Fibroblast of mammary gland (primary cell): ENCODE measurements at places on chromosomes 1 and 21.
A peak's percentile ranks its signal among the peaks of the same experiment; 100 is the strongest.

GRCh38 chr1:222546091-222546490 is 1.8 kb downstream of the HHIPL2 start:
- no peak for DNase-seq

GRCh38 chr1:201375169-201375568 is 2.3 kb downstream of the TNNT2 start:
- DNase-seq, result no peak

DNA sequence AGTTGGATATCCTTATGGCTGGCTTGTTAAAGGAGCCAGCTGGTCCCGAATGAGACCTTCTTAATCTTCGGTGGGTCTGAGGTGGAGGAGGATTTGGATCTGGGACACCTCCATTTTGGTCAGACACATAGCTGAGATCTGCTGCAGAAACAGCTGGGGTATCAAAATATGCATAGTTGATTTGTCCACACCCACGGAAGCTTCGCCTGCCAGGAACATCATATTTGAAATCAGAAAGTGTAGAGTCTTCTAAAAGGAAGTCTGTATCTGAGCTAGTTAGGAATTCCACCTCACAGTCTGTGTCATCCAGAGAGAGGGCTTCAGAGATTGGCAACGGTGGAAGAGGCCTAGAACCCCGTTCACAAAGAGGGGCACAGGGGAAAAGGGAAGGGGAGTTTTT is 12.3 kb downstream of the ERRFI1 start:
- DNase-seq, result peak; percentile 3

DNA sequence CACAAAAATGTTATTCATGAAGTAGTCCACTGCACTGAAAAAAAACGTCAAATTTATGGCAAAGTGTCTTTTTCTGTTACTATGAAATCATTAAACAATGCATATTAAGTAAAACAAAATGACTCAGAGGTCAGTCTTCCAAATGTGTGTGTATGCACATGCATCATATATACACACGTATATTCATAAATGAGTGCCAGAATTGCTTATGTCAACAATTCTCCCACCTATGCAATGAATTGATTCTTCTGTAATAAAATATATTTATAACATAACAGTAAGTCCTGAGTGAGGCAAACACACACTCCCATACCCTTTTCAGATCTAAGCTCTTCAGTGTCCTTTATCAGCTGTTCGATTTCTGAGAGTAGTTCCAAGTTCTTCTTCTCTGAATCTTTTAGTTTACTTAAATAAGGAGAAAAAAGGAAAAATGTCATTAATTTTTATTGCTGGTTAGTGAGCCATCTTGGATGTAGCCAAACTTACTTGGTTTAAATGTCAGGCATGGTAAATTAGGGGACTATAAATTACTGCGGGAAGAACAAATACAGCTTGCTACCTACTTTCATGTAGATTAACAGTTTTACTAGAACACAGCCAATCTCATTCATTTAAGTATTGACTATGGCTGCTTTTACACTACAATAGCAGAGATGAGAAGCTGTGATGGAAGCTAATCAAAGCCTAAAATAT is 131.9 kb downstream of the COQ8A start:
- DNase-seq, result no peak

DNA sequence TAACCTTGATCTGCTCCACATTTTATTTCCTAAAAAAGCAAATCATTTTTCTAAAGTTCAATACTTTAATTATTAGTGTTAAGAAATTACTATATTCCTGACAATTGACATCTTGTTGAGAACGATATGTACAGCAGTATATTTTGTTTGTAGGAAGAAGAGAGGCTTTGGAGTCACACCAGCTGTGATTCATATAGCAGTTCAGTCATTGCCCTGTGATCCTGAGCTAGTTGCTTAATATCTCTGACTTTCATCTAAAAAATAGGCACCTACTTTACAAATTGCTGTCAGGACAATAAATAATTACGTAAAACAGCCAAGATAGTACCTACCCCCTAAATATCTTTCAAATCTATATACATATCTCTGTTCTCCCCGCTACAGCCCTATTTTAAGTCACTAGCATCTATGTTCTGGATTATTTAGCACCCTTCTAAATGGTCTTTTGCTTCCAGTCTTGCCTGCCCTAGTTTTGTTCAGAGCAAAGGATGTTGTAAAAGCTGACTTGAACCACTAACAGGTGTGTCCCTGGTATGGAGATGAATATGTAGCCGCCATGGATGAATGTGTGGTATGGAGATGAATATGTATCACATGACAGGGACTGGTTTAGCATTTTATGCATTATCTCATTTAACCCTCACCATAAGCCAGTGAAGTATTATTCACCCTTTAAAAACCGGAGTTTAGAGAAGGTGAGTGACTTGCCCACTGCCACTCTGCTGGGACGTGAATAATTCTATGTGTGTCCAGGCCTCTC is 42.2 kb downstream of the RNF220 start:
- peak; percentile 66 for DNase-seq

- DNase-seq, result peak; percentile 31
Measured at GRCh38 chr1:67735206-67735605, 50.2 kb downstream of the GADD45A start.

- DNase-seq, result peak; percentile 80
Measured at GRCh38 chr1:23421753-23422240, 2.8 kb downstream of the TCEA3 start.

DNA sequence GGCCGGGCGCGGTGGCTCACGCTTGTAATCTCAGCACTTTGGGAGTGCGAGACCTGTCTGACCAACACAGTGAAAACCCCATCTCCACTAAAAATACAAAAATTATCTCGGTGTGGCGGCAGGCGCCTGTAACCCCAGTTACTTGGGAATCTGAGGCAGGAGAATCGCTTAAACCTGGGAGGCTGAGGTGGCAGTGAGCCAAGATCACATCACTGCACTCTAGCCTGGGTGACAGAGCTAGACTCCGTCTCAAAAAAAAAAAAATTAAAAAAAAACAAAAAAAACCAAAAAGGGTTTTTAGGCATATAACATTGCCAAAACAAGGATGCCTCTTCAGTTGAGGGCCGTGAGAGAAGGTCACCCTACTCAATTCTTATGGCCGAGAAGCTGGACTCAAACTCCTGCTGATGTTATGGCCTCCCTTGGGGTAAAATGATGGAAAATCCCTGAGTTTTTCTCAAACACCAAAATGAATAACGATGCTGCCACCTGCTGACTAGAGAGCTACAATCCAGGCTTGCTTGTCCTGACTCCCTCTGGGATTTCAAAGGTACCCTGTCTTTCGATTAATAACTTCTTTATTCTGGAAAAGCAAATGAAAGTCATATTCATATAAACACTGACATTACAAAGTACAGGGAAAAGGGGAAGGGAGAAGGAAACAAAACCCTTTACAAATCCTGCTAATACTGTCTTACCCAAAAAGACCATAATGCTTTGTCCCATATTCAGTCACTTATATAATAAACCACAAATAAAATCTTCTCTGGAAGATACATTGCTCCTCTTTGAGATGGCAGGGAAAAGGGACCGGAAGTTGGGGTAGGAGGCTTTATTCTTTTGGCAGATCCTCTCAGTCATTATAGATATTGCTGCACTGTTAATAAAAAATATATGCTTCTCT is 10.7 kb downstream of the RAB42 start:
- peak; percentile 85 for DNase-seq

DNA sequence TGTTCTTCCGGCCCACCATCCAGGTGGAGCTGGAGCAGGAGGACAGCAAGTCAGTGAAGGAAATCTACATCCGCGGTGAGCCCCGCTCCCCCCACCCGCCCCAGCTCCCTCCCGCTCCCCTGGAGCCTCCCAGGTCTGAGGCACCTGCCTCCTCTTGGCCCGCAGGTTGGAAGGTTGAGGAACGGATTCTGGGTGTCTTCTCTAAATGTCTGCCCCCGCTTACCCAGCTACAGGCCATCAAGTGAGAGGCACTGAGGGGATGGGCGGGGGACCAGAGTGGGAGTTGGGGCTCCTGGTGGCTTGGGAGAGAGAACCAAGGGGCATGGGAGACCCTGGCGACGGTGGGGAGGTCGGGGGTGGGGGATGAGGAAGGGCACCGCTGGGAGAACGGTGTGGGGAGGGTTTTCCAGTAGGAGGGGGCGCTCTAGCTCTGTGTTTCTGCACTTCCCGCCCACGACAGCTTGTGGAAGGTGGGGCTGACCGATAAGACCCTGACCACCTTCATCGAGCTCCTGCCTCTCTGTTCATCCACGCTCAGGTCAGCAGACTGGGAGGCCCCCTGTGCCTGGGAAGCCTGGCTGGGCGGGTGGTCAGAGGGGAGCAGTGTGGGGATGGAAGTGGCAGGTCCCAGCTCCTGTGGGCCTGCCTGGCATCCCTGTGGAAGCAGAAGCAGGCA is 4.2 kb downstream of the LRRC71 start:
- no peak for DNase-seq

- peak; percentile 73 for DNase-seq
Measured at GRCh38 chr1:23343221-23344110, 618 bp downstream of the HNRNPR start.

DNA sequence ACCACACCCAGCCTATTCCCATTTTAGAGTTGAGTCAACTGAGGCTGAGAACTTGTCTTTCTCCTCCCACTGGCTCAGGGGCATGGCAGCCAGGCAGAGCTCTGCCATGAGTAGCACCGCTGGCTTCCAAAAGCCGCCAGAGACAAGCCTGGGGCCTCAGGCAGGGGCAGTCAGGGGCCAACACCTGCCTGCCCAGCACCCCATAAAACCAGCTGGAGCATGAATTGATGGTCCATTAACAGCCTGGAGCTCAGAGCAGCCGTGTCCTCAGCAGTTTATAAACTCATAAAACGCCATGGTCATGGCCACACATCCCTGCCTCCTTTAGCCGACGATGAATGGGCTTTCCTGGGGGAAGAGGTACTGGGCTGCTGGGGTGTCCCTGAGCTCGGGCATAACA is 50.6 kb upstream of the PAX7 start:
- no peak for DNase-seq

DNA sequence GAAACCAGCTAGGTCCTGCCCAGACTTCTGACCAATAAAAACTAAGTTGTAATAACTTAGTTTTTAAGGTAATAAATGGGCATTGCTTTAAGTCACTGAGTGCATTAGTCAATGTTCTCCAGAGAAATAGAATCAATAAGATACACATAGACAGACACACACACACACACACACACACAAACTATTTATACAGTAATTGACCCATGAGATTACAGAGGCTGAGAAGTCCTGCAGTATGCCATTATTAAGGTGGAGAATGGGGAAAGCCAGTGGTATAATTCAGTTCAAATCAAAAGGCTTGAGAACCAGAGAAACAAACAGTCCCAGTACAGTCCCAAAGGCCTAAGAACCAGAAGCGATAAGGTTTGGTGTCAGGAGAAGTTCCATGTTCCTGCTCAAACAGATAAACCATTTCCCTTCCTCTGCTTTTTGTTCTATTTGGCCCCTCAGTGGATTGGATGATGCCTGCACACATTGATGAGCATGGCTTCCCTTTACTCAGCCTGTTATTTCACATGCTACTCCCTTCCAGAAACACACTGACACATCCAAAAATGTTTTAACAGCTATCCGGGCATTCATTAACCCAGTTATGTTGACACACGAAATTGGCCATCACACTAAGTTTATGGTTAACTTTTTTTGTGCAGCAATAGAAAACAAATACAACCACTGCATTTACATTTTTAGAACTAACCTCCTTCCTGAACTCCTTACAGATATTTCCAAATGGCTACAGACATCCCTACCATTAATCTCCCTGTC is 828.2 kb upstream of the NCAM2 start:
- no peak for DNase-seq

DNA sequence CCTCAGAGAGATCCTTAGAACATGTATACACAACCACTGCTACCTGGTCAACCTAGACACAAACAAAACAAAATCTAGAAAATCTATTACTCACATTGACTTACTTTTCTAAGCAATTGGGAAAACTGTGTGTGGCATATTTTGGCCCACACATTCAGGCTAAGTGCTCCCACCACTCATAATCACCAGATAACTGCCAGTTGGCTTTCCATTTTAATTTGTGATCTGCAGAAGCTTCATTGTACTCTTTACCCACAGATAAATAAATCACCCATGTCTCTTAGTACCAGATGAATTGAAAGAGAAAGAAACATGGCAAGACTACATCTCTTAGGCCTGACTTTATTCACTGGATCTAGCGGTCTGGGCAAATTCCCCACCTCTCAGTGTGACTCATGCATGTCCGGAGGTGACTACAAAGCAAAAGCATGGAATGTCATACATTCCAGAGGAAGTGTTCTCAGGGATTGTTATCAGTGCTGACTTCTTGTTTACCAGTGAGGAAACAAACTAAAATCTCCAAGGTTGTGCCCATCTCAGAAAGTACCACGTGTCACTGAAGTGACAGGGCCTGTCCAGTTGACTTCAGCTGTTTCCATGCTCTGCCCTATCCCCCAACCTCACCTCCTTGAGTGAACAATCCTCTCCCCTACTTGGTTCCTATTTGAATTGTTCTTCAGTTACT is 52.4 kb upstream of the BCL10 start:
- peak; percentile 96 for DNase-seq

DNA sequence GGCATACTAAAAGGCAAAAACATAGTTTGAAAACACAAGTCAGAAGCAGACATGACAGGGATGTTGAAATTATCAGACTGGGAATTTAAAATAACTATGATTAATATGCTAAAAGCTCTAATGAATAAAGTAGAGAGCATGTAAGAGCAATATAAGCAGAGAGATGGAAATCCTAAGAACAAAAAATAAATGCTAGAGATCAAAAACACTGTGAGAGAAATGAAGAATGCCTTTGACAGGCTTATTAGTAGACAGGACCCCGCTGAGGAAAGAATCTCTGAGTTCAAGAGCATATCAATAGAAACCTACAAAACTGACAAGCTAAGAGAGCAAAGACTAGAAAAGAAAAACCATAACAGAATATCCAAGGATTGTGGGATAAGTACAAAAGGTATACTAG is 93.9 kb downstream of the MPZL1 start:
- no peak for DNase-seq

- no peak for DNase-seq
Measured at GRCh38 chr1:226449823-226450222, 41.9 kb upstream of the PARP1 start.

- DNase-seq, result no peak
Measured at GRCh38 chr1:198650506-198650905, 11.7 kb downstream of the PTPRC start.

DNA sequence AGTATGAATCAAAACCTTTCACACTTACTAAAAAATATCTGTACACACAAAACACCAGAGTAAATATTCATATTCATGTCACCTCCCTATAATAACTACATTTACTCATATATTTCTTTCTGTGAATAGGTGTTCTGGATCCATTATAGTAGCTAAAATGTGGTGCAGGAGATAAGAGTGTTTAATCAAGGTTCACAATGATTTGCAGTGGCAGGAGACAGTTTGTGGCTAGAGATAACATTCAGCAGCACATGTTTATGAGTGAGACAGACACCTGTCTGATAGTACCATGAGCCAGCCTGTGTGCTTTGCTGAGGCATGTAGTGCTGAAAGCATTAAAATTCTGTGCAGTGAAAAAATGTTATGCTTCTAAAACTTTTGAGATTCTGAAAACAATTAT is 410.3 kb downstream of the SRGAP2C start:
- no peak for DNase-seq
